ENCODE measurements at places on chromosomes 6 and 20.

DNA sequence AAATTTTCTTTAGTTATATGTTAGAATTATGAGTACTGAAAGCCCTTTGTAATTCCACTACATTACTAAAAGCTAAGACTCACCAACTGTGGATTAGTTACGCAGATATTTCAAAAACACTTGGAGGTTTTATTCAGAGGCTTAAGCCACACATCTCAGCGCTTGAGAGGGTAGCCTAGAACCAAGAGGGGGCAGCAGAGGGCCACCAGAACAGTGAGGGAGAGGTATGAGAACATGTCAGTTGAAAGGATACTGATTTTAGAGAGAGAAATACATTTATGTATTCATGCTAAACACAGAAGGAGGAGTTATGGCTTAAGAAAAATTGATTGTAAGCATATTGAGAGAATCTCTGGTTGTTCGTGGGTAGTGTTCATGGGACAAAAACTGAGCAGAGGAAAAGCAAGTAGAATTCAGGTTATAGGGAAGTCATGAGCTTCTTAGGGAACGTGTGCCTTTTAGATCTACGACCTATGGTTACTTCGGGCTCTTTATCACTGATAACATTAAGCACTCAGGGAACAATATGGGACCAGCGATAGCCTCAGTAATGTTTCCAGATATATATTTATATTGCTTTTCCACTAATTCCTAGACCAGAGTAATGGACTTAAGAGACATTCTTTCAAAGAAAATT lies 20.4 kb upstream of the SERINC1 start:
- DNase-seq = no peak

DNA sequence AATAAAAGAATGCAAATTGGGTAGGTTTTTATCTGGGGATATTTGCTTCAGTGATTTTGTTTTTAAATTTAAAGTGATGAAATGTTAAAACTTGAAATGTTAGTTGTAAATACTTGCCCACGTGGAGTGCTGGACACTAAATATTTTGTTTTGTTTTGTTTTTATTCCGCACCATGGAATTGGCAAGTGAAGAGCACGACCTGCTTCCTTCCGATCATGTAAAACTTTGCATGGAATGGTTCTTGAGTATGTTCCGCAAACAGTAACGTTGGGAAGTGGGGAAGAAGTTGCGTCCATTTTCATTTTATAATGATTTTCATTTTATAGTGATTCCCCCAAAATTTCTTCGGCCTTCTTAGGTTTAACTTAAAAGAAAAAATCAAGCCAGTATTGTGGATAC lies 765 bp downstream of the IRAK1BP1 start:
- DNase-seq = no peak

GRCh38 chr6:101668496-101669030 lies 275.1 kb downstream of the GRIK2 start:
- no peak for DNase-seq

DNA sequence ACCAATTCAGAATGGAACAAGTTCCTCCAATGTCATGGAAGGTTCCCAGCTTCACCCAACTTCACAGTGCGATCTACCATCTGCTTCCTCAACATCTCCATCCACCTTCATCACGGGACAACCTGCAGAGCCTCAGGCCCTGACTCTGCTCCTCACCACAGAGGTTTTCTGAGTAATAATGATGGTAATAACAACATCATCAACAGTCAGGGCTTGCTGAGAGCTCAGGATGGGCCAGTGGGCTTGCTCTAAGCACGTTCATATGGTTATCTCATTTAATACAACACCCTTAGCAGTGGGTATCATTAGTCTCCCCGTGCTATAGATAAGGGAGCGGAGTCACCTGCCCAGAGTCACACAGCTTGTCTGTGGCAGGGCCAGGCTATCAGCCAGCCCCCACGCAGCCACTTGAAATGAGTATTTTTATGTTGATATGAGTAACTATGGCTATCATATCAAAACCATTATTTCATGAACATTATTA lies 38.6 kb downstream of the PREX1 start:
- no peak for DNase-seq

DNA sequence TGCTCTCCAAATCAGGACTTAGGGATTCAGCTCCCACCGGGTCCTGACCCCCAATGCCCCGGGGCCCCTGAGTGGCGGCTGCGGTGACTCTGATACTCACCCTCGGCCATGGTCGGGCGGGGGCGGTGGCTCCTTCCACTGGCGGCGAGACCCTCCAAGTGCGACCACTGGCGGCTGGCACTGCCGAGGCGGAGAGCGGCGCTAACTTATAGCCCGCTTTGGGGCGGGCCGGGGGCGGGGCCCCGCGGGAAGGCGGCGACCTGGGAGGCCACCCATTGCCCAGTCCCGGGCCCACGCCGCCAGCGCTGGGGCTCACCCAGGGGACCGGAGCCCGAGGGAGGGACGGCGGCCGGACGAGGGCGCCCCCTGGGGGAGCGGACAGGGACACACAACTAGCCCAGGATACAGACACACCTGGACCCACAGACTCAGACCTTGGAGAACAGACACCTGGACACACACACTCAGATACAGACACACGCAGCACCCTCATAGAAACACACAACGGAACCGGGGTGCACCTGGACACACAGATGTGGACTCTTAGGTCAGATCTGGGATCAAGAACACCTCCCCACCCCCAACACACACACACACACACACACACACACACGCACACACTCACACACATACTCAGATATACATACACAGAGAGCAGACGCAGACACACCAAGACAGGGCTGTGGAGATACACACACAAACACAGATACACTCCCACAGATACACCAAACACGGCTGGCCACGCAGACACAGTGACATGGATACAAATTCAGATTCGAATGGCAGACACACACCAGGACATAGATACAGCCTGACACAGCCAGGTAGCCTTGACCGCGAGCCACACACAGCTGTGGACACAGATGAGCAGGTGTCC lies at the start of gene TGM2:
TSS of gene TGM2 (minus strand) at position 182 of the 877 bp plus-strand sequence. CDS start at position 110, 72 bp downstream.
- no peak for DNase-seq

DNA sequence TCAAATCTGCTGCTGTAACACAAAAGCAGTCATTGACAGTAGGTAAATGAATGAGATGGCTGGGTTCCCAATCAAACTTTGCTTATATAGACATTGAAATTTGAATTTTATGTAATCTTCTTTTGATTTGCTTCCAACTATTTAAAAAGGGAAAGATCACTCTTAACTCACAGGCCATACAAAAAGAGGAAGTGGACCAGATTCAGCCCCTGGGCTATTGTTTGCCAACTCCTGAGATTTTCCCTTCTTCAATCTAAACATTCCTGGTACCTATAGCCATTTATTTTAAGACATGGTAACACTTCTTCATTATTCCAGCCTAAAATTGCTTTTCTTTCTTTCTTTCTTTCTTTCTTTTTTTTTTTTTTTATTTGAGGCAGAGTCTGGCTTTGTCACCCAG lies 260.6 kb downstream of the TFAP2A start:
- DNase-seq = no peak

DNA sequence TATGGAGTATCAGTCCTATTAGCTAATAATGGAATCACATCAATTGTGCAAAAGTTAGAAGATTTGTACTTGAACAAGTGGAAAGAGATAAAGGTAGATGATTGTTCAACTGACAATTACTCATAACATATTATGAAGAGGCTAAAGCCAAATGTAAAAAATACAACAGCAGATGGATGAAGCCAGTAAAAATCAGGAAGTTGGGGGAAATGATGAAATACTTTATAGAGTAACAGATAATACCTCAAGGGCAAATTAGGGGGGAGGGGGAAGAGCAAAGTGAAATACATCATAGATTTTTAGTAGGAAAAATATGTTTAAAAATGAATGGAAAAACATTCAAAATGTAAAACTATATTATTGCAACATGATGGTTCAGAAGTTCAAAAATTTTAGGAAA lies 114.0 kb downstream of the PDSS2 start:
- no peak for DNase-seq

DNA sequence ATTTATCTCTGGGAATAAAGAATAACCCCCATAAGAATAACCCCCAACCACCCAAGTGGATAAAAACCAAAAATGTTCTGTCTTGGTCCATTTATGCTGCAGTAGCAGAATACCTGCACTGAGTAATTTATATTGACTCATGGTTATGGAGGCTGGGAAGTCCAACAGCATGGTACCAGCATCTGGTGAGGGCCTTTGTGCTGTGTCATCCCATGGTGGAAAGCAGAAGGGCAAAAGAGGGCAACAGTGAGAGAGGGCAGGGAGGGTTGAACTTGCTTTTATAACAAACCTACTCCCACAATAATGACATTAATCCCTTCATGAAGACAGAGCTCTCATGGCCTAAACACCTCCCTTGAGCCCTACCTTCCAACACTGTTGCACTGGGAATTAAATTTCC lies 133.7 kb downstream of the ERMARD start:
- no peak for DNase-seq

GRCh38 chr6:63640062-63640461 lies 4.5 kb downstream of the PHF3 start:
- DNase-seq = no peak

GRCh38 chr6:44086931-44087574 lies 40.2 kb downstream of the MRPL14 start:
- DNase-seq = no peak

DNA sequence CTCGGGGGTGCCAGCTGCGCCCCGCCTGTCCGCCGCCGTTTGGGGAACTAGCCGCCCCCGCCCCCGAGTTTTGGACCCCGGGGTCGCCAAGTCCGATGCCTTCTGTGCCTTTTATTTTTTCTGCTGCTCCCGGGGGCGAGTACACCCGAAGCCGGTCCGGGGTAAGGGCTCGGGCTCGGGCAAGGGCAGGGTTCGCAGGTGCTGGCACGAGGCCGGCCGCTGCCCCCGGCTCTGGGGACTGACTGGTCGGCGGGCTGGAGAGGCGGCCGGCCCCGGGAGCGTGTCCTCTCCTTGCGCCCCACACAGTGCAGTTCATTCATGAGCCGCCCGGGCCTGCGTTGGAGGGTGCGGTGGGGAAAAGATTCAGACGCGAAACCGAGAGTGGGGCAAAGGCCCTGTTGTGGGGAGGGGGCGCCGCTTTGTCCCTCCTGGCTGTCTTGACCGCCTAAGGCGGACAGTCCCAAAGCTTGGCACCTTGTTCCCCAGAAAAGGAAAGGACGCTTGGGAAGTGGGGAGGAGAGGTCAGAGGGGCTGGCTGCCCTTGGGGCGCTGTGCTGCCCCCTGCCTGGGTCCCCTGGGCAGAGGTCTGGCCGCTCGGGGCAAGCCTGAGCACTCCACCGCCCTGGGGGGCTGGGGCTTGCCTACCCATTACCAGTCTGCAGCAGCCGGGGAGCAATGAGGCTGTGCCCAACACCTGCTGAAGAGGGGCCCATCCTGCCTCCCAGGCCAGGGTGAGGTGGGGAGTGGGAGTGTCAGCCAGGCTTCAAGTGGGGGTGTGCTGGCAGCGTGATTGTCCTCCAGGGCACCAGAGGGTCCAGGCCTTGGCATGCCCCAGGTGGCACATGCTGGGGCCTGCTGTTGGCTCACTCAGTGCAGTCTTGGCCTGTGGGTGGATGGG lies 915 bp downstream of the TMEM63B start:
- DNase-seq = no peak

- DNase-seq = no peak
Observed at GRCh38 chr20:50487397-50487796, 22.8 kb upstream of the PTPN1 start.

- DNase-seq = peak; percentile 50
Observed at GRCh38 chr6:122609881-122610689, at the start of gene PKIB. PKIB (plus strand) TSS chr6:122610405; CDS start chr6:122717795, 107,390 bp downstream.

GRCh38 chr20:50312002-50312681 lies 121.5 kb downstream of the CEBPB start:
- DNase-seq = no peak

GRCh38 chr6:109662192-109662591 lies 28.8 kb downstream of the AK9 start:
- no peak for DNase-seq

DNA sequence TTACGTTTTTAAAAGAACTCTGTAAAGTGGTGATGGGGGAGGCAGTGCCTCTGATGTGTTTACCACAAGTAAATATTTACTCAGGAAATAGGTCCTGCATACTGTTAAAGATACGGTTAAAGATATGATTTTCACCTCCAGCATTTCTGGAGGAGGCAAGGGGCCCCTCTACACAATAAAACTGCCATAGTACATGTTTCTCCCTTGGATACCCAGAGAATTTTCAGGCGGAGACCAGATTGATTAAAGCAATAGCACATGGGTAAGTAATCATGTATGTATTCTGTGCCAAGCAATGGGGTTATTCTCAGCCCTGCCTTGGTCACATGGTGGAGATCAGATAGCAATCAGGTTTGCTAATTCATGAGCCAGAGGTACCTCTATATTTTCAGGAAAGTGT lies 9.6 kb downstream of the RIPOR2 start:
- no peak for DNase-seq

DNA sequence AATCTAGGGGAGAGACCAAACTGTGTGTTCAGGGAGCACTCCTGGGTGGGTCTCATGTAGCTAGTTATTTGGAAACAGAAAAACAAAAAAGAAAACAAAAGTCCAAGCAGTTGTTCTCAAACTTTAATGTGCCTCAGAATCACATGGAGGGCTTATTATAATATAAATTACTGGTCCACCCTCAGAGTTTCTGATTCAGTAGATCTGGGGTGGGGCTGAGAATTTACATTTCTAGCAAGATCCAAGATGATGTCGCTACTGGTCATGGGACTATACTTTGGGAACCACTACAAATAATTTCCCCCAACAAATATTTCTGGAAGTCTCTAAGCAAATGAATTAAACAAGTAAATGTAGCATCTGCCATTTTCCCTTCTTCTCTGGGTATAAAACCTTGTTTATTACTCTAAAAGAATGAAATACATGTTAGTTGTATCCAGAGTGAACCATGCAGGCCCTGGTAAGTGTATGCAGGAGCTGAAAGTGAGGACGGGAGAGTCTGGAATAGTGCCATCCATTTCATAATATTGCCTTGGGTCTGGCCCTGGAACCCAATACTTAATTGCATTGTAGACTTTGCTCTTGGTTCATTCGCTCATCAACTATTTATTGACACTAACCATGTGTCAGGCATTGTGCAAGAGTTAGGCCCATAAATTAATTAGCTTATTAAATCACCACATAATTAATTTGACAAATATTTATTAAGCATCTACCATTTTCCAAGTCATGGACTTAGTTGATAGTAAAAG lies 490.8 kb downstream of the EPM2A start:
- DNase-seq = no peak

GRCh38 chr6:107692351-107692750 lies 131.8 kb downstream of the SCML4 start:
- DNase-seq = no peak

- no peak for DNase-seq
Observed at GRCh38 chr6:2914318-2914660, 11.2 kb upstream of the SERPINB9 start.

- no peak for DNase-seq
Observed at GRCh38 chr6:154458565-154459470, 51.7 kb downstream of the CNKSR3 start.

GRCh38 chr20:61629602-61630390 lies 377.7 kb downstream of the CDH4 start:
- no peak for DNase-seq
